ENCODE measurements at places on chromosomes 4 and X.

DNA sequence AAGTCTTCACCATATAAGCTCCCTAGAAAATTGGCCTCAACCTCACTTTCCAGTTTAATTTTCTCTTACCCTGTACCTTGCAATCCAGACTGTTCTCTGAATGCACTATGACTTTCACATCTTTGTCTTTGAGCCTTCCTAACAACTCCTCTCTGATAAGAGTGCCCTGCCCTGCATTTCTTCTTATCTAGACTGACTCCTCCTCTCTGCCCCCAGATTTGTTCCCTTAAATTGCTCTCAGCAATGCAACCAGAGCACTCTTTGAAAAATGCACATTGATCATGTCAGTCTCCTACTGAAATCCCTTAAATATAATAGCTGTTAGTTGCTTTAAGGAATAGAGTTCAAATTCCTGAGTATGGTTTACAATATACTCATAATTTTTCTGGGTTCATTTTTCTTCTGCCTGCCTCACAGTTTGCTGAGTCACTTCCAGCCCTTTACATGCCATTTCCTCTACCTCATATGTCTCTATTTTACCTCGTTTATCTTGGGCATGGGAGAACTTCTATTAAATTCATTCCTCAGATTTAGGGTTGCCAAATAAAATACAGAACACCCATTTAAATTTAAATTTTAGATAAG is 582.7 kb upstream of the AADAT start:
- DNase-seq = no peak

GRCh38 chr4:97819294-97819693 is 324.0 kb downstream of the STPG2 start:
- DNase-seq = no peak

DNA sequence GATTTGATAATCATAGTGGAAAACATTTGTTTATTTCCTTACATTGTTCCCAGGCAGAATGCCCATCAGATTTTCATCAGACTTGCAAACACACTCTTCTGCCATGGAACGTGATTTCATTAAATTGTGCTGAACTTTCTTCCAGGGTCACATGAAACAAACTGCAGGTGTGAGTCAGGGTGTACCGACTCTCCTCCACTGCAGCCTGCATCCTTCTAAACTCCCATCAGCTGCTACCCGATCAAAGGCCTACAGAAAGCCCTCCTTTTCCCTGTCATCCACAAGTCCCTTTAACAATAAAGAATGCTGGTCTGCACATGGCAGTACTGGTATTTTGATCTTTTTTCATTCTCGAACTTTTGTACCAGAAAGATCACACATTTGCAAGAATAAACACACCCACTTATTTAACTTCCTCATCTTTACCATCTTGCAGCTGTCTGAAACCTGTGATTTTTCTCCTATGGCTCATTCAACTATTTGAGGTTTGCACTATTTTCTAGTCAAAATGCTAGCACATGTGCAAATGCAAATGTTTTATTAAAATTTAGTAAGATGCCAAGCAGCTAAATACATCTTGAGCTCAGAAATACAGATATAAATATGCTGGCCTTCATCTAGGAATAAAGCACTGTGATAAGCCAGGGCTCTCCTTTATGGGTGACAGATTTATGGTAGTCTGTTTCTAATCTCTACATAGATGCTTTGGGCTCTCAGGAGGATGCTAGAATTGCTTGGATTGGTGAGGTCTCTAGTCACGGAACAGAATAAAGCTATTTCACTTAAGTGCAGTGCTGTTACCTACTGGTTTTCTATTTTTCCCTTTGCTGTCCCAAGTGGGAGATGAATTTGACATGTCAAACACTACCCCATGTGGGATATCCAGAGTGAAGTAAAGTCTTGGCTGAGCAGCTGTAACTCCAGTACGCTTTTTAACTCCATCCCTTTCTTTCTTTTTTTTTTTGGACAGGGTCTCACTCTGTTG is 25.8 kb upstream of the ARHGAP24 start:
- DNase-seq = no peak

DNA sequence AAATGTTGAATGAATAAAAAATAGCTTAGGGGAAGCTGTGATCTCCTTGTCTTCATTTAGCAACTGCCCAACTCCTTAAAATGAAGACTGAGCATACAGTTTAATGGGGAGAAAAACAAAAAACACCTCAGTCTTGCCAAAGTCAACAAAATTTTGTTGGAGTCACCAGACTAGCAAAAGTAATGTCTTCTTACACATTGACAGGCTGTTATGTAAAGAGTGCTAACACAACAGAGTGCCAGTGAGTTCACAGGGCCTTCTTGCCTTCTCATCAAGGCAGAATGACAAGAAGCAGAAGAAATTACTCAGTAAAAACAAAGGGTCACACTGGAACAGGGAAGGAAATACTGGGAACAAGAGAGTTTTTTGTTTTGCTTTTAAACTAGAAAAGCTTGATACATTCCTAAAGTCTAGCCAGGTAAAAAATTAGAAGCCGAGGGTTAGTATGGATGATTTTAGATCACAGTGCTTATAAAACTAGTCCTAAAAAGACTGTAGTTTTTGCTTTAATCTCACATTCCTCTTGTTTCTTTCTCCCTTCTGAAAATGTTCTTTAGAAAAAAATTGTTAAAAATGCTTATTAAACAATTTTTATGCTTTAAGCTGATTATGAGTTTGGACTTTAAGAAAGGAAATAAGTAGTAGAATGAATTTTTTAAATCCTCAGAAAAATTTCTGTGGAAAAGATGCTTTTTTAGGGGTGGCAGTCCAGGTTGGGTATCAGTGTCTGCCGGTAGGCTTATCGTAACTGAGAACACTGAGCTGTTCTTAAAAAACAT is 38.7 kb upstream of the FRAS1 start:
- DNase-seq = no peak

All from endodermal cell (in vitro differentiated cells).